ENCODE measurements at places on chromosomes 4 and X.
A peak's percentile ranks its signal among the peaks of the same experiment; 100 is the strongest.

DNA sequence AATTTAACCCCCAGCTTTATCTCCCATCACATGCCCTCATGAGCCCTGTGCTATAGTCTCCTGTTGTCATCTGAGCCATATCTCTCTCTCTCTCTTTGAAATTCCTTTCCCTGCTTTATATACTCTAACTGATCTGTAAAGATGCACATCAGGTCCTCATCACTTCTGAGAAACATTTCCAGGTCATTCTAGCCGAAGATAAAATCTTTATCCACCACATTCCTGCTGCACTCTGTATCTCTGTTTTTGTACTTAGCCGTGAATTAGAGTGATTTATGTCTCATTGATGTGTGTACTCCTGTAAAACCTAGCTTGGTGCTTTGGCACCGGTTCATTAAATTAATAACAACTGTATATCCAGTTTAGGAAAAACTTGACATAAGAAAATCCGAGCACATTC lies 113.2 kb downstream of the AFF2 start:
- no peak for DNase-seq

- no peak for DNase-seq
These were observed 69.9 kb downstream of the ARHGAP10 start for GRCh38 chr4:147801820-147802219.

GRCh38 chrX:14997271-14997670 lies 124.0 kb downstream of the MOSPD2 start:
- DNase-seq = no peak

- DNase-seq = no peak
These were observed 130.0 kb downstream of the AWAT2 start for GRCh38 chrX:69919749-69920148.

DNA sequence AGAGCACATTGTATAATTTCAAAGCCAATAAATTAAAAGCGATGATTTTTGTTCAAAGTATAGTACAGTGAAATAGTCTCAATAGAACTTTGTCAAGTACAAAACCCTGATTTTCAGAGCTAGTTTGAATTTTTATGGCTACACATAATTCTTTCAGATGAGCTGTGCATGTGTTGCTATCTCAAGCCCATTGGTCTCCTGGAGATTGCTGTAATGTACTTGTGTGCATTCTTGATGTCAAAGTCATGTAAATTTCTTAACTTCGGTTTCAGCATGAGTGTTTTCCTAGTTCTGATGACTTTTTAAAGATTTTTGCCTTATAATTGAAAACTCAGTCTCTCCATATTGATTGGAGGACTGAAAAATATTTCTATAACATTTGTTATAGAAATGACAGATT lies 200.8 kb downstream of the CEP135 start:
- no peak for DNase-seq

- DNase-seq = peak; percentile 41
These were observed 36.0 kb upstream of the CD99L2 start for GRCh38 chrX:150934453-150934852.

- no peak for DNase-seq
These were observed 9.7 kb upstream of the ANTXR2 start for GRCh38 chr4:80082693-80083092.

DNA sequence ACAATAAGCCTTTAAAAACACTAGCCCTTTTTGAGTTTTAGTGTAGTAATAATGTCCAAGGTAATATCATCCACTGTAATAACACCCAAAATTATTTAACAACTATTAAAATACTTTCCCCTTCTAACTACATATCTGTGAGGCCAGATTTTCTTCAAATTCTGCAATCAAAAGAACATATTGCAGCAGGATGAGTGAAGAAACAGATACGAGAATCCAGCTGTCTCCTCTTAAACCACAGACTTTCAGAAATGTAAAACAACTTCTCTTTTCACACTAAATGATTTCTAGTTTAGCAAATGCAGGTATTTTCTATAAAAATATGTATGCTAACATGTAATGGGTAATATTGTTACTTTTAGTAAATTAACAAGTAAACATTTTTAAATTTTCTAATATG lies 148.9 kb downstream of the PRDM5 start:
- DNase-seq = no peak

DNA sequence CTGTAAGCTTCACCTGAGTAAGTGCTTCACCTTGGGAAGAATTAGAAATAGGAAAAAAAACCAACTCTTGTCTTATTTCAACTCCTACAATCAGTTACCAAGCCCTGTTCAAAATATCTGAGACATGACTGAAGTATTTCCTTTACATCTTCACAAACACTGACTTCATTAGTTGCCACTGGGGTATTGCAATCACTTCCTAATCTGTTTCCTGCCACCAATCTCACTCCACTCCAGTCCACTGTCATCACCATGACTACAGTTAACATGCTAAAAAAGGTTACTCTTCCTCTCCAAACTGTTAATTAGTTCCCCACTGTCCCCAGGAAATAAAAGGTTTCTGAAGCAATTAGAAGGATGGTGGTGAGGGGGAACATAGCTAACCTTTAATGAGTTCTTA lies 3.3 kb upstream of the SUPT20HL1 start:
- DNase-seq = no peak

DNA sequence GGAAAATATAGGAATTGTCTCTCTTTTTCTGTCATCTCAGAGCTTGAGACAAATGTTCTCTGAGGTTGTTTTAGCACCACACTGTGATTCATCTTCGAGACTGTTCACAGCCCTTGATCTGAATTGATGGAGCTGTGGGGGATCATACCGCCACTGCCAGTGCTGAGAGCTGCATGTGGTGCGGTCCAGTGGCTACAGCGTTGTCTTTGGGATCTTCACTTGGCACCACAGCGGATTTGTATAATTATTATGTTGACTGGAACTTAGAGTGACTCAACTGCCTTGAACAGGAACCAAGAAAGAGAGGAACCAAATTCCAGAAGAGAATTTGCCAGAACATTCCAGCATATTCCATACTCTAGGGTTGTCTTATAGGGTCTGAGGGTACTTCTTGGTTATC lies 29.1 kb downstream of the TBL1X start:
- DNase-seq = no peak

GRCh38 chrX:107579956-107580355 lies 48.4 kb upstream of the PRPS1 start:
- peak; percentile 29 for DNase-seq

DNA sequence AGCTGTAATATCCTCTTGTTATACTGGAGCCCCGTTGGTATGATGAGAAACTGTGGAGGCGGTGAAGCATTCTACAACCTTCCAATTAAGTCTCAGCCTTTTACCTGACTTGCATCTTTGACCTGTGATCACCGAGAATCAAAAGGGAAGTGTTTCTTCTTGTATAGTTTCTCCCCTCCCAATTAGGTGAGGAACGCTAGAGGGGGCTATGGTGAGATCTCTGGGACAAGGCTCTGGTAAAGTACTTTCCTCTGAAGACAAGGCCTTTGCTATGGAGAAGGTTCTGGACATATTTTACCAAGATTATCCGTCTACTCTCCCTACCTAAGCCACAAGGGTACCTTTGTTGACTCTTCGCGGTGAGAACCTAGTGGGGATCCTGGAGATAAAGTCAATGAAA lies 111.3 kb downstream of the CBLL2 start:
- no peak for DNase-seq

GRCh38 chr4:7823416-7823824 lies 116.2 kb downstream of the AFAP1 start:
- DNase-seq = no peak

GRCh38 chrX:41442824-41443550 lies 4.2 kb upstream of the NYX start:
- no peak for DNase-seq

DNA sequence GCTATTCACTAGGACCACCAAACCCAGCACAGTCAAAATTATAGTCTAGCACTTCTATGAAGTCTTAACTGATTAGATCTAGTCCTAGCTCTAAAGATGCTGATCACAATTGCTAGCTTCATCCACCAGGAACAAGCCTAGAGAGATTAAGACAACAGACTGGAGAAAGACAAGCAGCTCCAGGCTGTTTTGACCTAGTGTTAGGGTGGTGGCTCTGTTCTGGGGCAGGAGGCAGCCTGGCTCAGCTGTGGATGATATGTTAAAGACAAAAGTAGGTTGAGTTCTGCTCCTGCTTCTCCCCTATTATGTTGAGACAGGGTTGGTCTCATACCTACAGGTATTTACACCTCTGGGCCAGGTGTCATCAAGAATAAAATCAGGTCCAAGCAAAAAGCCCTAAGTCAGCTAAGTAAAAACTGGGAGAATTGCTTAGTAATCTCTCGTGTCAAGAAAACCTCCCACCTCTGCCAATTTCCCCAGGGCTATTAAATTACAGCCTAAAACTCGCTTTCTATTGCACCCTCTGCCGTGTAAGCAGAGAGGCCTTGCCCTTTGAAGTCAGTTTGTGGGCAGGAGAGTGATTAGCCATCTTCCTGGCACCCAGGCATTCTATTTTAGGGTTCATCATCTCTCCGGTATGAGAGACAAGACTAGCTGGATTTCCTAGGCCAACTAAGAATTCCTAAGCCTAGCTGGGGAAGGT lies 39.9 kb downstream of the RAB40AL start:
- DNase-seq = peak; percentile 87

DNA sequence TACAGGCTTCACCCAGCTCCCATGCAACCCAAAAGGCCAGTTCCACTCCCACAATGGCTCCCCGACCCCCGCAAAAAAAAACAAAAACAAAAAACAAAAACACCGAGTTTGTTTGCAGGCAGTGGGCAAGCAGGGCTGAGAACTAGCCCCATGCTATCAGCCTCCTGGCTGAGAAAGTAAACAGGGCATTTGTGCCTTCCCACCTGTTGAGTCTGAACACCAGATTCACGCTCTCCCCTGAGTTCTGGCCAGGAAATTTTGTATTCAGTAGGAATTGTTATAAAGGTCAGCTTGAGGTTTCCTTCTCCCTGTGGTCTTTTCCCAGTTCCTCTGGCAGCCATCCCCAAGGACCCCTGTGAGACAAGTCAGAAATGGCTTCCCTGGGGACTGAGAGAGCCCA lies 1066.5 kb downstream of the GLUD2 start:
- DNase-seq = no peak

DNA sequence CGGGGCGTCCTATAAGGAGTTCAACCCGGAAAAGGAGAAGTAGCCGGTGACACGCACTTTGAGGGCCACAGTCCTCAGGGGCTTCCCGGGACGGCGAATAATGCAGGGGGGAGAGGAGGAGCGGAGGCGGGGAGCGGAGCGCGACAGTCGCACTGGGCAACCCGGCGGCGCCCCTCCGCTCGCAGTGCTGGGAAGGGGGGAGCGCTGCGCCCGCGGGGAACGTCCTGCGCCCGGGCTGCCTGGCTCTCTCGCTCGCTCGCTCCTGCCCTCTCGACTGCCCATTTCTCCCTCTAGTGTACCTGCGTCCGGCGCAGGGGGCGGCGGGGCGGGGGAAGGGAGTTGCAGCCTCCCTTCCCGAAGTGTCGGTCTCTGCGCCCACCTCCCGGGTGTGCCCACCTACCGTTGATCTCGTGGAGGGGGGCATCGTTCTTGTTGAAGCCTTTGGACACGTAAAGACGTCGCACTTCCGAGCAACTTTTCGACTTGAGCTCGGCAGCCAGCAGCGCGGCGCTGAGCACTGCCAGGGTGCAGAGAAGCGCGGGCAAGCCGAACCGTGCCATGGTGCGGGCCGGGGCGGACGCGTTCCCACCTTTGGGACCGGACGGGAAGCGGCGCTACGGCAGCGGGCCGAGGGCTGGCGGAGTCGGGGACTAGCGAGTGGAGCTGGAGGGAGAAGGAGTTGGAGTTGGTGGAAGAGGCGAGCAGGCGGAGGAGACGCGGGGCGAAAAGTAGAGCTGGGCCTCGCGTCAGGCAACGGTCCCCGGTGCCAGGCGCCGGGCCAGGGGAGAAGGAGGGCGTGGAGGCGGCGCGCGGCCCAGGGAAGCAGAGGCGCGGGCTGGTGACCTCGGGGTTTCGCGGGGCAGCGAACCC lies 648 bp downstream of the GPC4 start:
- peak; percentile 46 for DNase-seq

- DNase-seq = no peak
These were observed 770.1 kb upstream of the GALNTL6 start for GRCh38 chr4:171042989-171043524.

- DNase-seq = no peak
These were observed 1464.8 kb downstream of the RAPGEF2 start for GRCh38 chr4:160567634-160568033.

GRCh38 chrX:116111497-116111896 lies 59.0 kb upstream of the AGTR2 start:
- DNase-seq = no peak

GRCh38 chr4:176499518-176499917 lies 179.8 kb downstream of the SPCS3 start:
- peak; percentile 28 for DNase-seq

GRCh38 chrX:38636949-38637819 lies 75.8 kb downstream of the TSPAN7 start:
- no peak for DNase-seq

DNA sequence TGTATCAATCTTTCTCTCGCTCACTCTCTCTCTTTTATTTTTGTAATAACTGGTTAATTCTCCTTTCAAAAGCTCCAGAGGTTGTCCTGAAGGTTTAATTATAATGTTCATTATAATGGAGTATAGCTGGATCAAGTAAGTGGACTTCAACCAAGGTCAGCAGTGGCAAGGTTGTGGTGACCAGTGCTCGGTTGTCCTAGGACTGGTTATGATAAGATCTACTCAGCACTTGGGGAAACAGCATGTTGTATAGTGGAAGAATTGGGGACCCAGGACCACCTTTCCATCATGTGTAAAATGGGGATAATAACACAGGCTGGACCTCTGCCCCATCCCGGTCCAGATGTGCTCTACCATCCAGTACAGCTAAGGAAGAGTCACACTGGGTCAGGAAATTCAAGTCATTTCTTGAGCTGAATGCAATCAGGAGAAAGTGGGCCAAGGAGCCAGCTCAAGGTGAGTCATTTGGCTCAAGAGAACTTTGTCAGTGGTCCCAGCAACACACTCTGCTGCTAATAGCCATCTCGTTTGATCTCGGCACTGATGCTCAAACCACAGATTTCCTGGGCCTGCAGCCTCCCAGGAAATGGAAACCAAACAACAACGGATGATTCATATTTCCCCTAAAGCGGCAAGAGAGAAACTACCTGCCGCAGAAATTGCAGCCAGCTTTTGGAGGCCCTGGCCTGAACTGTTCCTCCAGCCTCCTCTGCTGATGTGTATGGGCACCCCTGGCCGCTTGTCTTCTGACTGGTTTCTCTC lies 123.6 kb upstream of the RBPJ start:
- peak; percentile 96 for DNase-seq

DNA sequence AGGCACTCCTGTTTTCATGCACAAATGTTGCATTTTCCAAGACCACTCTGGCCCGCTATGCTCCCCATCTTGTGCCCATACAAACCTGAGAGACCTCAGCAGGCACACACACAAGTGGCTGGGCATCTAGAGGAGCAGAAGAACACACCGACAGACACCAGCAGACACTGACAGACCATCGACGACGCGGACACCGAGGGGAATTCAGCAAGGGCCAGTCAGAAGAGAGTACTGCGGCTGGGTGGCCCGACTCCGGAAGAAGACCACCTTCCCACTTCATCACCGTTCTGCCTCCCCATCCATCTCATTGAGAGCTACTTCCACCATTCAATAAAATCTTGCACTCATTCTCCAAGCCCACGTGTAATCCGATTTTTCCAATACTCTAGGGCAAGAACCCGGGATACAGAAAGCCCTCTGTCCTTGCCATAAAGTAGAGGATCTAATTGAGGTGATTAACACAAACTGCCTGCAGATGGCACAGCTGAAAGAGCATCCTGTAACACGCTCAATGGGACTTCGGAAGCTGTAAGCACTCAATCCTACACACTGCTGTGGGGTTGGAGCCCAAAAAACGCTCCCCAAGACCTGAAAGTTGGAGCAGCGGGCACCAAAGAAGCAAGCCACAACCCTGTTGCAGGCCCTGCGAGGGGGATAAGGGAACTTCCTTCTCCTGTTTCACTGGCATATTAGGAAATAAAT lies 780.9 kb downstream of the ARAP2 start:
- no peak for DNase-seq

Measured in mammary epithelial cell (primary cell).